ENCODE measurements at places on chromosomes 5 and 9.

- no peak for DNase-seq
Observed at GRCh38 chr5:109291090-109291489, 118.7 kb downstream of the PJA2 start.

DNA sequence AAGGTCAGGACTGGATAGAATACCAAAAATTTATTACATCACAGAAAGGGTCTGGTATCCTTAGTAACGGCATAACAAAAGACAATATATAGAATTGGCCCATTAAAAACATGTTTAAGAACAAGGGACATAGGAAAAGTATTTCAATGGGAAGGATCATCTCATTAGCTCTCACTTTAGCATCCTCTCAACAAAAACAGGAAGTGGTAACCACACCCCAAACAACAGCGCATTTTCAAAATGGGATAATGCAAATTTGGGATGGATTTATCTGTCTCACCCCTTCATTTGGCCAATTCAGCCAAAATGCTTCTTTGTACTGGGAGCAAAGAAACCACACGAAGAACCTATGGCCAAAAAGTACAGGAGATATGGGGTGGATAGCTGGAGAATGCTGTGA lies 9.8 kb upstream of the UGT3A1 start:
- no peak for DNase-seq

DNA sequence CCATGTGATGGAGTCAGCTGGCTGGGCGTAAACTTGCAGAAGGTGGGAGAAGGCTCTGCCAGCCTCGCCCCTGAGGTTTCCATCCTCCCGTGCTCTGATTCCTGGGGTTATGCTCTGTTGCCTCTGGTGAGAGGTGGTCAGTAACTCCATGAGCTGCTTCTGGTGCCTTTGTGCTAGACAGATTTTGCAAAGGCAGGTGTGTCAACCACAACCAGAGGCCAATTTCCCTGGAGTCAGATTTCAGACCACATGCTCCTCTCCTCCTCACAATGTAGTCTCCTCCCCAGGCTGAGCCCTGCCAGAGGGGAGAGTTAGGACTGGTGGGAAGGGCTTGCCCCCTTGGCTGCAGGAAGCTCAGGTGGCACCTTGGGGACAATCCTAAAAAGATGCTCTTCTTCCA lies 38.8 kb upstream of the TENT4A start:
- DNase-seq, result no peak

GRCh38 chr5:113197456-113198200 lies 221.0 kb downstream of the DCP2 start:
- DNase-seq, result no peak

- no peak for DNase-seq
Observed at GRCh38 chr5:124581738-124582560, 164.5 kb downstream of the ZNF608 start.

Measured in GM12891 (cell line).